Stomach (tissue), 19 donors: ENCODE measurements at places on chromosomes 11 and 22.

- DNase-seq: no peak
Measured at GRCh38 chr11:126268361-126268707, 361 bp downstream of the SRPRA start.

DNA sequence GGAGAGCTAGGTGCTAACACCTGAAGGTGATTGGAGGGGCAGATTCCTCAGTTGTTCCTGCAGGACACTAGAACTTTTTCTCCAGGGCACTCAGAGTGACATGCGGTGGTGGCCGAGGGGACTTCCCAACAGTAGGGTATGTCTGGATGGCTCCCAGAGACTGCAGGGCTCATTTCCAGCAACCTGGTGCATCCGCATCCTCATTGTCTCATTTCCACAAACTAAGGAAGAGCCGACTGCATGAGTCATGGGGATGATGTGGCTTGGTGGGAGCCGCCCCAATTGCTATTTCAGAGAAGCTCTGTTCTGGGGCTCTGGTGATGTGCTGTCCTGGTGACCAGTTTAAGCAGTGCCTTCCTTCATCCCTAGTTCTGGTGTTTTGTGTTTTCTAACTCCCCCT, 2.8 kb upstream of the ROBO4 start:
- no peak for DNase-seq

- DNase-seq: no peak
Measured at GRCh38 chr11:14612694-14613093, 30.9 kb upstream of the PDE3B start.

GRCh38 chr11:114395736-114396135, 4.6 kb downstream of the C11orf71 start:
- DNase-seq: no peak

GRCh38 chr11:9060700-9061111, 30.7 kb downstream of the SCUBE2 start:
- no peak for DNase-seq

- DNase-seq: no peak
Measured at GRCh38 chr11:11432621-11433319, 79.7 kb upstream of the CSNK2A3 start.
